ENCODE measurements at places on chromosomes 1 and 21.

- no peak for DNase-seq
Observed at GRCh38 chr1:231856426-231856825, 229.8 kb downstream of the DISC1 start.

DNA sequence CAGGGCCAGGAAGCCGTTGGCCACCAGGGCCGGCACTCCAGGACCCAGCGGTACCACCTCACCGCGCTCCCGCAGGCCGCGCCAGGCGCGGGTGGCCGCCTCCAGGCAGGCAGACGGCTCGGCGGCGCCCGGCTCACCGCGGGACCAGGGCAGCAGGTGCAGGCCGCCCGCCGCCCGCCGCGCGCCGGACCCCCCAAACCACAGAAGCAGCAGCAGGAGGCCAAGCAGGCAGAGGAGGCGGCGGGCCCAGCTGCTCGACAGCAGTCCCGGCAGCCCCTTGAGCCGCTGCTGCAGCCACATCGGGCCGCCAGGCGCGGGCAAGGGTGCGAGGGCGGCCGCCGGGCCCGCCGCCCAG is 312 bp downstream of the KIAA2013 start:
- no peak for DNase-seq

DNA sequence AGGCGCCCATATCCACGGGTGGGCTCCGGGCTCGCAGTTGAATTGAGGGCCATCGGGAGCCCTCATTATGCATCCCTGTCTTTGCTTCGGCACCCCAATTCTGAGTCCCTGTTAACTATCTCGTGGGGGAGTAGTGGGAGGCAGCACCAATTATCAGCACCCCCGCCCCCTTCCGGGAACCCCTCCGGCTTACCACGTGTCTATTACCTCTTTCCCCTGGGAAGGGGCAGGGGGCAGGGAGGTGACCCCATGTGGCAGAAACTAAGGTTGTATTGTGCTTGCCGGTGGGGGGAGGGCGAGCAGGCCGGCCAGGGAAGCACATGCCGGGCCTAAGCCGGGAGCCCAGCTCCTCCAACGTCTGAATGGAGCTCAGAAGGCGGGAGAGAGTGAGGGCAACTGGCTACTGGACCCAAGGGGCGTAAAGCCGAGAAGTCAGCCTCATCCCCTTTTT is 1.0 kb downstream of the LIN28A start:
- DNase-seq = no peak

- no peak for DNase-seq
Observed at GRCh38 chr1:219405531-219406331, 207.2 kb downstream of the ZC3H11B start.

DNA sequence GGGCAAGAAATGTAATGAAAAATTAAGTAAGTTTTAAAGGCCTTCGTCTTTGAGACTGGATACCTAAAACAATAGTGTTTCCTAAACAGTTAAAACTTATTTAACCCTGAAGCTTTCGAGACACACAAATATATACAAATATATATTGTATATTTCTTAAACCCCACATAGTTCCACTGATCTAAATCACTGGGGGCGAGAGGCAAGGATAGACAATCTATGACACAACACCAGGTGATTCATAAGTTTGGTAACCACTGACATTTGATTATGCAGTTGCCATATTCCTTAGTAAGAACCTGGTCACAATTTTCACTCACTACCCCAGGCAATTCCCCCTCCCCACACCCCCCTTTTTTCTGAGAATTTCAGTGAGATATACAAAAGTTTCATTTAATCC is 55.3 kb upstream of the BOLA1 start:
- DNase-seq = no peak

- no peak for DNase-seq
Observed at GRCh38 chr1:54699936-54700525, 15.6 kb upstream of the TTC4 start.

DNA sequence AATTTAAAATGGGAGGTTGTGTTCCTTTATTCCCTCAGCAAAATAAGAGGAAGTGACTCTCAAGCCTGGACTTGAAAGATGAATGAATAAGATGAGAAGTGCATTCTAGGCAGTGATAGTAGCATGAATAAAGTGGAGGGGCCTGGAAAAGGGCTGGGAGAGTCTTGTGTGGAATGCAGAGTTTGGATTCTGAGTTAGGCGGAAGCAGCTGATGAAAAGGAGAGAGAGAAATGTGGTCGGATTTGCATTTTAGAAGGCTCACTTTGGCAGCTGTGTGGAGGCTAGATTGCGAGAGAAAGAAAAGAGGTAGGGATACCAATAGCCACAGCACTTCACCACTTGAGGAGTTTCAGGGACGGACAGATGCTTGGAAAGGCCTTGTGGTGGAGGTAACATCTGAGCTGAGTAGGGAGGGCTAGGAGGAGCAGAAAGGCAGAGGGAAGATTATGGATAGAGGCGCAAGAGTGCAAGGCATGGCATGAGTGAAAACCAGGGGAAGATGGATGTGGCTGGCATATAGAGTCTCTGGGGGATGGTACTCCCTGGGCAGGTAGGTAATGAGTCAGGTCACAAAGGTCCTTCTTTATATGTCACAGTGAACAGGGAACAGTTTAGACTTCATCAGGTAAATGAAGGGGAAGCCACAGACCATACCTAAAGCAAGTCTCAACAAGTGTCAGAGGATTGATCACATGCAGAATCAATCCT is 59.6 kb downstream of the ST3GAL3 start:
- no peak for DNase-seq

GRCh38 chr1:26978901-26979300 is 14.6 kb upstream of the TRNP1 start:
- DNase-seq = no peak

- DNase-seq = no peak
Observed at GRCh38 chr1:3600354-3600753, 11.0 kb downstream of the MEGF6 start.

DNA sequence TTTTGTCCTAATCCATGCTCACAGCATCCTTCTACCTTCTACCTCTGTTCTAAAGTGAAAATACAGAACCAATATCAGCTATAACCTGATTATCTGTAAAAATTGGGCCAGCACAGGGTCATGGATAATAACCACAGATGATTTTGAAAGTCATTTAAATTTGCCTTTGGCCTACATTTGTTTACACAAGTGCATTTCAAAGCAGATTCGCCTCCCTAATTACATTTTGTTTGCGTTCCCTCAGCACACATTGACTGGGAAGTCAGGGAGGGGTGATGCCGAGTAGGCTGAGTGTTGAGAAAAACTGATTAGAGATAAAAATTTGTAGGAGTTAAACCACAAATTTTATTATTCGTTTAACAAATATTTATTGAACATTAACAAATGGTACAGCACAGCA is 19.2 kb upstream of the RGS8 start:
- DNase-seq = no peak

- DNase-seq = no peak
Observed at GRCh38 chr1:180643693-180644092, 11.9 kb downstream of the XPR1 start.

DNA sequence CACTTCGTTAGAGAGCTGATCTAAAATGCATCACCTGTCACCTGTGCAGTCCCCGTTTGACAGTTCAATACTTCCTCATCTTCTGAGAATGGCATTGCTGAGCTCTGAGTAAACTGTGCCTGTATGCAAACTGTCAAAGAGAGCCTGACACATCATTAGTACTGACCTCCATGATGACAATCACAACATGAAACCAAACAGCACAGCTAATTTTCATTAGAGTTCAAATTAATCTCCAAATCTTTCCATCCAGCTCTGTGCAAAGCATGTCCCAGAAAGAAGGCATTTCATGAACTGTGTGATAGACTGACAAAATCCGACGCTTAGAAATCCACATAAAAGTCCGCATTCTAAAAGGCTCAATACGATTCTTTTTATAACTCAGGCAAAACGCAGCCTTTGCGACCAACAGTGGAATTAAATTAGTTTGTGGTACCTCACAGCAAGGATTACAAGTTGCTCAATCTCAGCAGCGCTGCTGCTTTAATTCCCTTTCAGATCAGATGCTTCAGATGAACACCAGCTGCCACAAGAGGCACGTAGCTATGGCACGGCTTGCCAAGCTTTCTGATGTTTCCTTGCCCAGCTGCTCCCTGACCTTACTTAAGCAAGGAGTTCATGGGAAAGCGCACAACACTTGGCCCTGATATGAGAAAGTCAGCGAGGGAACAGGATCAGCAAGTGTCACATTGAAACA is 765.5 kb upstream of the PRMT6 start:
- no peak for DNase-seq

GRCh38 chr1:204961765-204962419 is 81.1 kb upstream of the CNTN2 start:
- no peak for DNase-seq

GRCh38 chr1:59214248-59215208 is 82.4 kb upstream of the FGGY start:
- no peak for DNase-seq

- DNase-seq = no peak
Observed at GRCh38 chr1:67372898-67373297, 57.3 kb downstream of the SERBP1 start.

DNA sequence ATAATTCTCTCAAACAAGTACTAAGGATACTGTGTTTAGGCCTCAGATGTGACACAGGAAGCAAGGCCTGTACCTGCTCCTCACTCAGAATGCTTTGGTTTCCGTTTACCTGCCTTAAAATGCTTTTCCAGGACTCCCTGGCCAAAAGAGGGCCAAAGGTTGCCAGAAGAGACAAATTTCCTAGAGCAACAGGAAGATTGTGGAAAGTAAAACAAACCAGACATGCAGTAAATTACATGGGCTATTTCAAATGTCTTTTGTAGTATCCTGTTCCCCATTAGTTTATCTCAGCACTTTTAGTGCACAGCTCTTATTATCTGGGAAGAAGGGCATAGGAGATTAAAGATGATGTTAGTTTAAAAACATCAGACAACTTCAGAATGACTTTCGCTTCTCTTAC is 280.0 kb downstream of the NFIA start:
- DNase-seq = no peak

- DNase-seq = no peak
Observed at GRCh38 chr1:22518379-22518778, 44.9 kb upstream of the EPHA8 start.

GRCh38 chr1:185463433-185463832 is 146.4 kb upstream of the IVNS1ABP start:
- no peak for DNase-seq

DNA sequence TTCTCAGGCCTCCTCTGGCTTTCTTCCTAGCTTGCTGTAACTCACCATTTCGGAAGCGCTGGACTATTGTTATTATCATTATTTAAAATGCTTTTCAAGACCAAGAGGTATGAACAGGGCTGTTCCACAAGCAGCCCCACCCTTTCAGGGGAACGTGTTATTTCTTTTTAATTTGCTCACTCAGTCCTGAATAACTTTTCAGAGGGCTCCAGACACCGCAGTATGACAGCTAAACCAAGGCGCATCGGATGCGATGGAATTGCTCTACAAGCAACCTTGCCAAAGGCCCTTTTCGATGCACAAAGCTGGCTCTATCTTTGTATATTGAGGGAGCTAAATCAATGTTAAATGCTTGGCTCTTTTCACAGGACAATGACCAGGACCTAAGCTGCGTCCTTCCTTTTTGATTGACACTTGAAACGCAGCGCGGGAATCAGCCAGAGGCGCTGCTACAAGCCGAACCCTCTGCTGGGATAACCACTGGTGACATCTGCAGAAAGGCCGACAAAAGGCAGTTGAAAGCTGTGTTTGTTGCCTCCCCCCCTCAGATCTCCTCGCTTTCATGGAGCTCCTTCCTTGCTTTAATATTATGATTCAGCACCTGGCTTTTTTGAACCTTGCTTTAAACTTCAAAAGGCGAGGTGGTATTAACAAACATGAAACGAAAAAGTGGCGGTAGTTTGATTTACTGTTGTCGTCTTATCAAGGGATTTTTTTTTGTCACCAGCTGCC is 204.7 kb upstream of the PROX1 start:
- DNase-seq = no peak

- DNase-seq = no peak
Observed at GRCh38 chr1:246295968-246296367, 211.1 kb downstream of the SMYD3 start.

- peak; percentile 55 for DNase-seq
Observed at GRCh38 chr1:31701091-31701736, 2.6 kb downstream of the COL16A1 start.

DNA sequence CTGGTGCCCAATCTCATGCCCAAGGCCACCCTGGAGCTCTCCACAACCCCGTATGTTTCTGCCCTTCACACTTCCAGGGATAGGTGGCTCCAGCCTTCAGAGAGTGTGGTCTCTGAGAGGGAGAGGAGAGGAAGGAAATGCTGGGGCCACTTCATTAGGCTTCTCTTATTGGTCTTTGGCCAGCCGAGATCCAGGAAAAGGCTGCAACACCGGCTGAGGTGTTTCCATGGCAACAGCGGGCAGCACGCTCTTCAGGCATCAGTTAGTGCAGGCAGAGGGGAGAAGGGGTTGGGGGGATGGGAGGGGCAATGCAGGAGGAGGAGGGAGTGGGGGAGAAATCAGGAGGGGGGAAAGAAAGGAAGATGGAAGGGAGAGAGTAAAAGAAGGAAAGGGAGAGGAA is 275.1 kb upstream of the GJB5 start:
- no peak for DNase-seq

DNA sequence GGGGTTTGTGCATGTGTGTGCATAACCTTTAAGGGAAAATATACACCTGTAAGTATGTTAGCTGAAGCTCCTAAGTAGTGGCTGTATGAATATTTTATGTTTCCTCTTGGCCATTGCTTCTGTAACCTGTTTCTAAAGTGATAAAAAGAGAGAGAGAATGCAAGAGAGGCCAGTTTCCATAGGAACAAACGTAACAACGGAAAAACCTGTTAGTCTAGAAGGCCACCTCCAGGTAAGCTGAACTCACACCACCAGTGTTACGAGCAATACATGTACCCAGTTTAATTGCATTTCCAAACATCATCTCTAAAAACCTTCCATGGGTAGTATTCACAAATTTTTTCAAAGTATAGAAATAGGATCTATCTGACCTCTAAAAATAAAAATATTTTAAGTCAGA is 63.1 kb downstream of the PLPPR4 start:
- no peak for DNase-seq

GRCh38 chr1:92964998-92965397 is 3.7 kb upstream of the DIPK1A start:
- DNase-seq = no peak

GRCh38 chr1:62082456-62083363 is 111.9 kb upstream of the L1TD1 start:
- peak; percentile 51 for DNase-seq

- no peak for DNase-seq
Observed at GRCh38 chr1:205792961-205793673, 17.8 kb upstream of the RAB29 start.
